Activated T-cell treated with anti-CD3 and anti-CD28 coated beads, Interleukin-2, amount 50 U/mL, for 48 hours (primary cell): ENCODE measurements at places on chromosomes 7 and 10.

DNA sequence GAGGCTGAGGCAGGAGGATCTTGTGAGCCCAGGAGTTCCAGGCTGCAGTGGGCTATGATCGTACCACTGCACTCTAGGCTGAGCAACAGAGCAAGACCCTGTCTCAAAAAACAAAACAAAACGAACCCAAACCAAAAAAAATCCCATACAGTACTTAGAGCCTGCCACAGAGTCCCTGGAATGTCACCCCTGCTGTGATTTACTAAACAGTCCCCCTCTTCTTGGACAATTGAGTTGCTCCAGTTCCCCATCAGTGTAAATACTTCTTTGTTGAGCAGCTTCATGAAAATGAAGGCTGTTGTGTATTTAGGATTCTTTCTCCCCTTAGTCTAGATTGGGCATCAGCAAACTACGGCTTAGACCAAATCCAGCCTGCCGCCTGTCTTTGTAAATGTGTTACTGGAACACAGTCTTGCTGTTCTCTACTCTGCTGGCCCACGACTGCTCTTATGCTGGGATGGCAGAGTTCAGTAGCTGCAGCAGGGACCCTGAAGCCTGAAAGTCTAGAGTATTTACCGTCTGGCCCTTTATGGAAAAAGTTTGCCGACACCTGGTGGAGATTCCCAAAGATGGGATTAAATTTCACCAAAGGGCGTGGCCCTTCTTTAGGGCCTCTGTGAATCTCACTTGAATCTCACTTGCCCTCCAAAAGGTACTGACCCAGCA, 57.8 kb downstream of the PALD1 start:
- no peak for DNase-seq

DNA sequence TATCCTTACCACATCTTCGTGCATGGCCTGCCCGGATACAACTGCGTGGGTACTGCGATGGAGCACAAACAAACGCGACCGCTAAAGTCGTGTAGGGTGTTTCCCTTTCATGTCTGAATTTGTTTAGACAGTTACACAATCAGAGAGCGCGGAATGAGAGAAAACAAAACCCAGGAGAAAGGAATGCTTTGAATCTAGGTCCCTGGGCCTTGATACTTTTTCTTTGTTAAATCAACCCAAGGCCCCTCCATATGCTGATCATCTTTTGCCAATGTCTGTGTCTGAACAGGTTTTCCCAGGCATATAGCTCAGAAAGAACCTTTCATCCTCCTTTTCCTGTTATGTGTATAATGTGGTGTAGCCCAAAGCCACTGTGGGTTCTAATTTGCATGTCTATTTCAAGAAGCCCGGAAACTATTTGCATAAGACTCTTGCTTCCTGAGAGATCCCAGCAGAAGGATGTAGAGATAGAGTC, 145.8 kb downstream of the FRMD4A start:
- peak; percentile 58 for DNase-seq

DNA sequence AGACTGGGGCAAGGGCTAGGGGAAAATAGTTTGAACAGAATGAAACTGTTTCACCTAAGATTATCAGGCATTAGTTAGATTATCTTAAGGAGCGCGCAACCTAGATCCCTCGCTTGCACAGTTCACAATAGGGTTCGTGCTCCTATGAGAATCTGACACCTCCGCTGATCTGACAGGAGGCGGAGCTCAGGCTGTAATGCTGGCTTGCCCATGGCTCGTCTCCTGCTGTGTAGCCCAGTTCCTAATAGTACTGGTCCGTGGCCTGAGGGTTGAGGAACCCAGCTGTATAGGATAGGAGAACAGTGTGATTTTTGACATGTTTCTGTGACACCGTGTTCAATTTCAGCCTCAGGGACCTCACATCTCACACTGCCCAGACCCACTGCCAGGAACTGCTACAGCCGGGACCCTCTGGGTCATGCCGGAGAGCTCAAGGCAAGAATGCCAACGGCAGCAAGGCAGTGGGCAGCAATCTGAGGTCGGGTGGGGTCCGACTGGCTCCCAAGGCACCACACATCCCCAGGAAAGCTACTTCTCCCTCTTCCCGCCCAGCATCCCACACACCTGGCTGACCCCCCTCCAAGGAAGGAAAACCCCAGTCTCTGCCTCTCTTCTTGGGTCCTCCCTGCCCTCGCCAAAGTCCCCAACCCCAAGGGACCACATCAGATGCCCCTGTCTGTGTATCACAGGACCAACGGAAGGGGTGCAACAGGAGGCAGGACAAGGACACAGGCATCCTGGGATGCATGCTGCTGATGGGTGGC, 31.7 kb downstream of the CAMK2B start:
- DNase-seq: peak; percentile 7

GRCh38 chr10:22479419-22479818, 134.1 kb downstream of the SPAG6 start:
- no peak for DNase-seq

GRCh38 chr10:105398202-105398601, 757.1 kb downstream of the SORCS3 start:
- DNase-seq: no peak

DNA sequence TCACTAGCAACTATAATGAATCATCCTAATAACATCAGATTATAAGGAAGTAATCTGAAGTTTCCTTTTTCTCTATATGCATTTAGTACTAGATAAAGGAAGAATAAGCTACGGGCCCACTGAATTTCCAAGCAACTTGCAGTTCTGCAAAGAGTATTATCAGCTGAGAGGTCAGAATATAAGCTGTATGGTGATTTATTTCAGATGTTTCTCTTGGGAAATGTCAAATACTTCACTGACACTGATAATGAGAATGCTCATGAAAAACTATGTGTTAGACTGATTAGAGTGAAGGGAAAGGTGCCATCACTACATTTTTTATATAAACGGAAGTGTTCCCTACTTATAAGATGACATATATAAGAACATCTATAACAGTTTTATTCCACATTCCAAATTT, 251.2 kb upstream of the HGF start:
- no peak for DNase-seq

GRCh38 chr10:534047-534566, 155.4 kb downstream of the DIP2C start:
- DNase-seq: no peak

GRCh38 chr7:137025469-137026175, 157.2 kb downstream of the CHRM2 start:
- no peak for DNase-seq

GRCh38 chr7:91533996-91534395, 269.8 kb downstream of the FZD1 start:
- no peak for DNase-seq

GRCh38 chr7:118182593-118183427, 1.2 kb upstream of the LSM8 start:
- DNase-seq: no peak

DNA sequence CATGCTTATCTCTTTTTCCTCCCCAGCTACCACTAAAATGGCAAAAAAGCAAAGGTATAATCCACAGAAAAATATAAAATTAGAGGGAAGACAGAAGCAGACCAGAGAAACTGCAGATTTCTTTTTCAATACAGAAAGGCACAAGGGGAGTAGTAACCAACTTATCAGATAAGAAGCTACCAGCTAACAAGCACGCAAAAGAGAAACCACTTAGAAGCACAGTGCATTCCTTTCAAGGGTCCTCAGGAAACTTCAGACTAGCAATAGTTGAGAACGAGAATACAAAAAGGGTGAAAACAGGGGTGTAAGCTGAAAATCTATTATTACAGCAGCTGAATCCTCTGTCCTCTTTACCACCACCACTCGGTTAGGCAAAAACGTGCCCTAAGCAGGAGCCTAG, 9.9 kb upstream of the OR2A5 start:
- DNase-seq: no peak

DNA sequence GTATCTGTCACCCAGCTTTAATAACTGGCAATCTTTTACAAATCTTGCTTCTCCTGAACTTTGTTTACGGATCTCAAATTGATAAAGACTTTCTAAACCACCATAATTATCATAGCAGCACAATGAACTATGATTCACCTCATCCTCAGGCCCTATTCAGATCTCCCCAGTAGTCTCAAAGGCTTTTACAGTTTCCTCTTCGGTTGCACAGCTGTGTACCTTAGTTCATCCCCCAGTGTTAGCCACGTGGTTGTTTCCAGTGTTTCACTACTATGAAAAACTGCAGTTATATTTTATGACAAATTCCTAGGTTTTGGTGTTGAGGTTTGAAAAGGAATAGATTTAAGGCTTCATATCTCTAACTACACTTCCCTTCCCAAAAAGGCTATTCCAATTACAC, 24.9 kb downstream of the PAXIP1 start:
- no peak for DNase-seq

DNA sequence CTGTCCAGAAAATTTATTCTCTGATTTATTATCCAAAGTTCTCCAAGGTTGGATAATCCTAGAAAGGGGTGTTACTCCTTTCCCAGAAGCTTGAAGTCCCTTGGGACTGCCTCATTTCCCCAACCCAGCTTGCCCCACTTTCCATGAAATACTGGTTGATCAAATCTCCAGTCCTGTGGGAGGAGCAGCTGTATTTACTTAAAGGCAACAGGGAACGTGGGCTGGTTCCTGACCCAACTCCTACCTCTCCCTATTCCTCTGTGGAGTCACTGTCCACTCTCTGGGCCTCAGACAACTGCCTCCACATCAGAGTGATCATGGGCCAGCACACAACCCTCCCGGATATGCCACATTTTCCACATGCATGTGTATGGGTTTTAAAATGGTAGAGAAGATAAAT, 166.2 kb upstream of the PRR15 start:
- no peak for DNase-seq

DNA sequence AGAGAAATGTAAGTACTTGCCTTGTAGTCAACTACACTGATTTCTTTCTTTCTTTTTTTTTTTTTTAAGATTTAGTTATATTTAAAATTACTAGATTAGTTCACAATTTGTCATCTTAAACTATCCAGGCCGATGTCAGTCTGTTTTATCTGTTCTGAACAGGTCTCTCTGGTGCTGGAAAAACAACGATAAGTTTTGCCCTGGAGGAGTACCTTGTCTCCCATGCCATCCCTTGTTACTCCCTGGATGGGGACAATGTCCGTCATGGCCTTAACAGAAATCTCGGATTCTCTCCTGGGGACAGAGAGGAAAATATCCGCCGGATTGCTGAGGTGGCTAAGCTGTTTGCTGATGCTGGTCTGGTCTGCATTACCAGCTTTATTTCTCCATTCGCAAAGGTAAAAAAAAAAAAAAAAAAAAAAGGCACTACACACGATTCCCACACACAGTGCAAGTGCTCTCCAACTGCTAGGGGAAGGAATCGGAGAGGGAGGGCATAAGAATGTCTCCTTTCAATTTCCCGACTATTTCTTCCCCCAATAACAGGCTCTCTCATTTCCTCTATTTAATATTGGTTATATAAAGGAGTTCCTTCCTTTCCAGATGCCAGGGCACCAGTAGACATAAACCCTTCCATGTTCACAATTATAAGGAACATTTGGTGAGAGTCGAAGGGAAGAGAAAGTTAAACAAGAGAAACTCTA, 53.4 kb downstream of the PAPSS2 start:
- no peak for DNase-seq

GRCh38 chr7:119086026-119086425, 861.5 kb downstream of the ANKRD7 start:
- no peak for DNase-seq

- DNase-seq: no peak
Observed at GRCh38 chr7:104843198-104843597, 170.8 kb upstream of the KMT2E start.

DNA sequence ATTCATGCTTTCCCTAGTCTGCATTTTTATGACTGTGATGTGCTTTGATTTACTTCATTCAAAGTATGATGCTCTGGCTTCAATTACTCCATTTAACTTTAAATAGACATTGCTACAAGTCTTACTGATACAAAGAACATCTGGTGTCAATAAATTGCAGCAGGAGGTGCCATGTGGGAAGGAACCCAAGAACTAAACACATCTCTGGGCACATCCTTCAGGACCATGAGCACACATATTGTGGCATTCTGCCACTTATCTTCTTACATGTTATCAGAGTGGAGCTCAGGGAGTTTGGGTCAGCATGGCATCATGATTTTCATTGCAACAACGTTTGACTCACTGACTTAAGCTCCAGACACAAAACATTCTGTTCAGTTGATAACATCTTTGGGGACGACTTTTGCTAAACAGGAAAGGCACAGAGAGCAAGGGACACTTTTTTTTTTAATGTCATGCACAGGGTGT, 227.0 kb downstream of the DKK1 start:
- no peak for DNase-seq

- no peak for DNase-seq
Observed at GRCh38 chr10:65394502-65395297, 1531.1 kb upstream of the LRRTM3 start.

- no peak for DNase-seq
Observed at GRCh38 chr7:85896531-85896930, 709.7 kb upstream of the SEMA3D start.

GRCh38 chr10:130573446-130573845, 437.3 kb downstream of the GLRX3 start:
- DNase-seq: no peak

DNA sequence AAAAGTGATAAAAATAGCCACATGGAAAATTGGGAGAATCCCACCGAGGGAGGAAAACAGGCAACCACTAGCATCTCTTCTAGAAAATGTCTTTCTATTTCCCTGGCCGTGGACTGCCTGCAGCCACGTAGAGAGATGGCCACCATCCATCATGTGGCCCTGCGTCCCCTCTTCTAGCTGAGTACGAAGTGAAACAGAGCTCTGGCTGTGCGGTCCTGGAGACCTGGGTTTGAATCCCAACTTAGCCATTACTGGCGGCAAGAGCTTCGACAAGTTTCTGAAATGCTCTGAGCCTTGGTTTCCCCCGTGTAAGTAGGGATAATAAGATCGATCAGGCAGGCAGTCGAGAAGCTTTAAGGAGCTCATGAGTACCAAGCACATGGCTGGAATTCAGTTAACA, 32.9 kb downstream of the ZCCHC24 start:
- no peak for DNase-seq

DNA sequence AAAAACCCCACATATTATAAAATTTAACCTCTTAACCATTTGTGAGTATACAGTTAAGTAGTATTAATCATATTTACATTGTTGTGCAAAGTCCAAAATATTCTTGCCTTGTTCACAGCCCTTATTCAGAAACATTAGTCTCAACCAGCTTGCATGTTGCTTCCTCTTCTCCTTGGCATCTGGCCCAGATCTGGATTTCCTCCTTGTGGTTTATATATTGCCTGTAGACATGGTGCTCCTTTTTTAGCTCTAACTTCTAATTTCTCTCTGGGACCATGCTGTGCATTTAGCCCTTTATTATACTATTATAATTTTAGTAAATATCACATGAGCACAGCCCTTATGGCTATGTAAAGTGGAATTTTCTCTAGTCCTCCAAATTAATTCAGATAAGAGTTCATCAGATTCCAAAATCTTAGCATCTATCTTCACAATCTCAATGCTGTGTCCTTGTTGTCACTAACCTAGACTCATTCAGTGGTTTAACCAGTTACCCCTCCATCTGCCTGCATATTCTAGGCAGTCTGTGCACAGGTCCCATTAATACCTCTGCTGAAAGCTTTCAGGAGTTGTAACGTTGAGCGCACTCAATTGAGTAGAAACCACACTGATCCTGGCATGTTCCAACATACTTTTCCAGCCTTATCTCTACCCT, 7.9 kb downstream of the CPED1 start:
- no peak for DNase-seq

GRCh38 chr7:111239437-111239836, 148.5 kb downstream of the LRRN3 start:
- DNase-seq: no peak
